ENCODE measurements at places on chromosomes 7 and 10.

DNA sequence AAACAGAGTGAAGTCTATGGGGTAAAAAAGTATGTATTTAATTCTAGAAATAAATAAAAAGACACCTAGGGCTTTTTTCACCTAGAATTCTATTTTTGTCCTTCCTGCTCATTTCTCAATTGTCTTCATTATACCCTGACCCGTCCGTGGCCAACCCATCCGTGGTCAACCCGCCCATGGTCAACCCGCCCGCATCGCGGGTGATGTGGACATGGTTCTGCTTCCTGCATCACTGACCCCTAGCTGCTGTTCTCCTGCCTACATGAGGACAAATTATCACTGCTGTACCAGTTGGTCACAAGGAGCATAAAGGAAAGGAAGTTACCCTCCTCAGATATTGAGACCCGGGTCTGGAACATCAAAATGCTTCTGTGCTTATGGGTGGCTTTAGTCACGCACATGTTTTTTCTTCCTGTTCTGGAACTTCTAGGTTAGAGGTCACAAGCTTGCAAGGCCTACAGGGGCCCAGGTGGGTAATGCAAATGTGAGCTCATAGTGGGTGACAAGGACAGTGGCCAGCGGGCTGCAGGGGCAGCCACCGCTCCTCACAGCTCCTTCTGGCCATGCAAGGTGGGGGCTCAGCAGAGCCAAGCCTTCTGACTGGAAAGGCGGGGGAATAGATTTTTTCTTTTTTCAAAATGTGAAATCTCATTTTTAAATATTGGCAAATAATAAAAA lies 15.5 kb downstream of the CAMK2G start:
- DNase-seq = no peak

DNA sequence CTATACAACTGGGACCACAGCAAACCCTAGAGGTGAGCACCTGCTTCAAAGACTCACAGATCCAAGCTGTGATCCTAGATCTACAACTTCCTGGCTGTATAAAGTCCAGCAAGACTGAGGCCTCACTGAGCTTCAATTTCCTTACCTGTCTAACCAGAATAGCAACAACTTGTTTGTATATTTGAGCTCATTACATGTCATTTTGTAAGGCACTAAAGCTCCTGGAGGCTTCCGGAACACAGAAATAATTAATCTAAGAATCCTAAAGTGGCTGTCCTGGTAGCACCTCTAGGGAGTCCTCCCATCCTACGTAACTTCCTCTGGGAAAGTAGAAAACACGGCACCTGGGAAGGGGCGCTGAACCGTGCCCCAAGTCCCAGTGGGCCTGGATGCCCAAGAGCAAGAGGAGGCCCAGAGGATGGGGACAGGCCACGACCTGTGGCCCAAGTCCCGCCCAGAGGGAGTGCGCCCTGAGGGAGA lies 39.4 kb downstream of the HK1 start:
- no peak for DNase-seq

DNA sequence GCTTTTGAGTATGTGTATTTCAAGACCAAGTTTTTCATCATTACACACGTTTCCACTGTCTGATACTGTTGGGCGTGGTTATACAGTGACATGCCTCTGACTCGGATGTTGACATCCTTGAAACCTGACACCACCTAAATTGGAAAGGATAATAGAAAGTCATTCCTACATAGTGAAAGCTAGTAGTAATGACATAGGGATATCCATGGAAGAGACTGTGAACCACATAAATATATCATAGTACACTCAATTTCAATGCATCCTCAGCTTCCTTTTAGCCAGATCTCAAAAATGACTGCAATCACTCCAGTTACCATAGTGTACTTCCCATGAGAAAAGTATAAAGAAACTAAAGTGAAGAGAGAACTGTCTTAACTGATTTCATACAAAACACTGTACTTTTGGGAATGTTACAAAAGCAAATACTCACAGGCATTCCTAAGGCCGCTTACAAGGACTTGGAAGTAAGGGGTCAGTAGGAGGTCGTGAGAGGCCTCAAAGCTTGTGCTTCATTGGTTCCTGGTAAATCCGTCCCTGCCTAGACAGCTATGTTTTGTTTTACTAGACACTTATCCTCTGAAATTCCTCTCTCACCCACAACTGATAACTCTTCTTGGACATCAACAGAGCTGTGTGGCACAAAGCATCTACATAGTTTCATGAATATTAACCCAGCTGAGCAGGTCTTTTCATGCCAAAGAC lies 71.8 kb upstream of the VWDE start:
- DNase-seq = no peak

DNA sequence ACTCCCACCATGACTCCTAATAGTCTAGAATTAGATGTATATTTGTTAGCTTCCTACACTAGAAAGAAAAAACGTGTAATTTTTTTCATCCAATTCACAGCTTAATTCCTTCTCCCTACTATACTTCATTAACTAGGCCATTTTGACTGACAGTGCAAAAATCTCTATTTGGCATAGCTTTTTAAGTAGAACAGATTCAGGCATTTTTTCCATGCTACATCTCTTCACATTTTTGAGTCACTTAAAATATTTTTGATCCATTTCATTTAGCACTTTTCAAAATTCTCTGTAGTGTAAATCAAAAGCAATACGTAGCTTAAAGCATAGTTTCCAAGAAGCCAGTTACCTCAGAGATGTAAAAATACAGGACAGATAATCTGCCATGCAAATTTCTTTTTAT lies 391.1 kb upstream of the NPVF start:
- DNase-seq = no peak
